ENCODE measurements at places on chromosomes 7 and 10.

GRCh38 chr10:101614663-101615524 is 26.8 kb downstream of the DPCD start:
- no peak for DNase-seq

GRCh38 chr7:92945840-92946239 is 109.5 kb upstream of the CDK6 start:
- DNase-seq: no peak

GRCh38 chr10:51521605-51522004 is 177.8 kb downstream of the CSTF2T start:
- DNase-seq: no peak

GRCh38 chr7:28407651-28408050 is 4.7 kb upstream of the CREB5 start:
- no peak for DNase-seq

DNA sequence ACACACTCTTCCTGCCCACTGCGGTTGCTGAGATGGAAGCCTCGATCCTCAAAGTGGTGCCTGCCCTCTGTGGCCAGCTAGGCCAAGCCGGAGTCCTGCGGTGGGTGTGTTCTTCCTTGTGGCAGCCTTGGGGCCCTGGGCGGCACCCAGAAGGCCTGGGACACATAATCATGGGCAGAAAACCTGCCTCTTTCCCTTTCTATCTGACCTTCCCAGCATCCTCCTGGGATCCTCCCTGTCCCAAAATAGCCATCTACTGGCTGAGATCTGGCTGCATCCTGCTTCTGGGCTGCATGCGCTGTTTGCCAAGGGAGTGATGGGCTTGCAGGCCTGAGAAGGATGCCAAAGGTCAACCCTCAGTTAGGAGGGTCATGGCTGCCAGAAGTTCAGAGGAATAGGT is 23.9 kb downstream of the COL13A1 start:
- no peak for DNase-seq

- DNase-seq: no peak
Measured at GRCh38 chr7:154781369-154782303, 221.3 kb downstream of the PAXIP1 start.

DNA sequence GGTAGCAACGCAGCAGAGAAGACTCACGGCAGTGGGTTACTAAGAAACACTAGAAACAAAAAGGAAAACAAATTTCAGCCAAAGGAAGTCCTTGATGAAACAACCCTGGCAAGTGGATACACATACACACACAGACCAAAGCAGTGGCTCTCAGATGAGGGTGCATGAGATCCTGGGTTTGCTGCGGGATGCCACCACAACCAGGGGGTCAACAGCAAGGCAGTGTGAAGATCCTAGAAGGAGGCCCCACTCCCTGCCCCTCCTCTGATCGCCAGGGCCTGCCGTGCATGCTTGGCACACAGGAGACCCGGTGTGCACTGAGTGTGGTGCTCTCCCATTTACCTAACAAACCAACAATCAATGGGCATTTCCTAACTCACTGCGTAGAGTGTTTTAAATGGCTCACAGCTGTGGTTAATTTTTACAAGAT is 252.3 kb upstream of the KLF14 start:
- DNase-seq: no peak

GRCh38 chr7:133582766-133583523 is 330.1 kb downstream of the EXOC4 start:
- no peak for DNase-seq

- DNase-seq: no peak
Measured at GRCh38 chr7:80392229-80393169, 119.4 kb downstream of the GNAT3 start.

DNA sequence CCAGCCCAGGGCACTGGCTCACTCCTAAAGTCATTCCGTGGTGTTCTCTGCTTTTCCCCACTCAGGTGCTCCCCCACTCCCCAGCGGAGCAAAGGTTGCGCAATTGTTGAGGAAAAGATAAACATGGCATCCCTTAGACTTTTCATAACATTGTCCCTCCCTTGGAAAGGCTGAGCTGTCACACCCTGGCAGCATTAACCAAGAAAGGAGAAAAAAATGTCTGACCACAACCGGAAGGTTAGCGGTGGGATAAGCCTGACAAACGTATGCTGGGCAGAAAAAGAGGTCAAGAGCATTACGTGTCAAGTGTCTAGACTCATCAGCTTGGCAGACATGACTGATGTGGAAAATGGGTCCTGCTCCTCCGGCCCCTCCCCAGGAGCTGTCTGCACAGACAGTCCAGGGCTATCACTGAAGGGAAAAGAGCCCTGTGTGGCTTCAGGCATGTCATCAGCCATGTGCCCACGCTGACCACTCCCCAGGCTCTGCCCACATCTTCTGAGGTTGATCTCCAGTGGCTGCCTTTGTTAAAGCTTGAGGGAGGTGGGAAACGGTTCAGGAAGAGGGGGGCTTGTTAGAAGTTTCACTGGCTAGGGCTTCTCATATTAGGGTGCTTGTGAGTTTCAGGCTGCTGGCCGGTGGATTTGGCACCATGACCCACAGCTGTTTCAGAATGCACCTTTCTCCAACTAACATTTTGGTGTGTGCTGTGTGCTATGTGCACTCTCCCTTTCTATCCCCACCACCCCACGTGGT is 30.1 kb downstream of the BTBD16 start:
- no peak for DNase-seq

DNA sequence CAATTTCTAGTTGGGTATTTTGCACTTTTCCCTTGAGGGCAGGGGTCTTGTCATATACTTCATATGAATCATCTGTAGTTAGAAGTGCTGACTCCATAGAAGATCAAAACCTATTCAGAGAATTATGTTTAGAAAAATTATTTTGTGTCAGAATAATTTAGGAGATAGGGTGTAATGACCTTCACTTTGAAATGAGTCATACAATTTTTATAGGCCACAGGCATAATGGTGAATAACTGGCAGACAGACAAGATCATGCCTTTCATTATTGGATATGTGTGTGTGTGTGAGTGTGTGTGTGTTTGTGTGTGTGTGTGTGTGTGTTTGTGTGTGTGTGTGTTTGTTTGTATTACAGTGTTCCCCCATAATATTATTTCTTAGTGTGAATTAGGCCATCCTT is 523.0 kb downstream of the ANKRD7 start:
- no peak for DNase-seq

DNA sequence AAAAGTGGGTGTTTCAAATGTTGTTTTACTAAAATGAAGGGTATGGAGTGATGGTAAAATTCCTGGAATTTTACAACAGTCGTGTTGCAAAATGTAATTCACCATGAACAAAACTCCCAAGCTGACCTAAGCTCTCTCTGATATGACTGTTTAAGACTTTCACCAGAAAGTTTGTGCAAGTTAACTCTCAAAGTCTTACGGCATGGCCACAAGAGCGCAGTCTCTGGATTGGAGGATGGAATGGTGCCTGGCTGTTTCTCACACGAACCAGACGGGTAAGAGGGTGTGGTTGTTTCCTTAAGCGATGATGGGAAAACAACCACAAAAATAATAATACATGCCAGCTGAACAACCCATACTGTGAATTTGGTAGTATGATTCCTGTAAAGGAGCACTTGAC is 662.5 kb downstream of the KCNMA1 start:
- DNase-seq: no peak

DNA sequence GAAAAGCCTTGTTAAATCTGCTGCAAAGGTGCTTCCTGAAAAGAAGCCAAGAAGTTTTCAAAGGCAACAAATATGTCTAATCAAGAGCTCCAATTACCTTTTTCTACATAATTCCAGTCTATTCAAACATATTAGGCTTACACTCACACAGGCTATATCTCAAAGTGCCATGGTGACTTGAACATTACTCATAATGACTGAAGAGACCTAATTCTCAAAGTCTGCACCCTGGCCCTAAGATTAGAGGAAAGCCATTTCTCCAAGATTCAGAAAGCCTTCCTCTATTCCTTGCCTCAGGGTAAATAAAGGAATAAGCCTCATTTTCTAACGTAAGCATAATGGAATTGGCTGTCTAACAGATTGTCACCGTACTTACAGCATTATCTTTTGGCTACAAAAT is 78.3 kb upstream of the THSD7A start:
- DNase-seq: no peak

DNA sequence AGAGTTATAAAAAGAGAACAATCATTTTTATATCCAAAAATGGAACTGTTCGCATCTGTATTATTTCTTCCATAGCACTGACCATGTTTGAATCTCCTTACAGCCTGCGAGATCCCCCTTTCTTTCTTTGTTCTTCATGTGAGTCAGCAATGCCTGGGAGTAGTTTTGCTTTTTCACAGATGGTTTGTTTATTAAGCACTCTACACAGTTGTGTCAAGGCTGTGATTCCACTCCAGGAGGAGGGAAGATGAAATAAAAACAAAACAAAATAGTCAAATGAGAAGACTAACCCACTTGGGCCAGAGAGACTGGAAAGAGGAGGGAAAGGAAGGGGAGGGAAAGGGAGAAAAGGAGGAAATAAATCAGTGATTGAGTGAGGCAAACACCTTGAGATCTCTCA is 7.8 kb downstream of the LIPF start:
- no peak for DNase-seq

DNA sequence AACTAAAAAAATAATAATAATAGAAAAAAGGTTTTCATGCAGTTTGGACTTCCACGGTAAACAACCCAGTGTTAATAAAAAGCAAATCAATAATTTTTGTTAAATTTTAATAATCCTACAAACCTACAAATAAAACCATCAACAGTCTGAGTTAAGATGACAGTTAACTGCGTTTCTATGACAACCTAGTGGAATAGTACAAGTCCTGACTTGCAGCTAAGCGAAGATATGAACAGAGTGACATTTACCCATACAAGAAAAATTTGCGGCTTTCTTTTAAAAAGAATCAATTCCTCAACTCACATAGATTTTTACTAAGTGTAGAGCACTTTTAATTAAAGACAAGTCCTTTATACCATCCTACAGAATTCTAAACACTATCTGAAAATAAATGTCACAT is 35.6 kb downstream of the VPS41 start:
- no peak for DNase-seq

- no peak for DNase-seq
Measured at GRCh38 chr10:114547514-114547913, 110.6 kb downstream of the ABLIM1 start.

DNA sequence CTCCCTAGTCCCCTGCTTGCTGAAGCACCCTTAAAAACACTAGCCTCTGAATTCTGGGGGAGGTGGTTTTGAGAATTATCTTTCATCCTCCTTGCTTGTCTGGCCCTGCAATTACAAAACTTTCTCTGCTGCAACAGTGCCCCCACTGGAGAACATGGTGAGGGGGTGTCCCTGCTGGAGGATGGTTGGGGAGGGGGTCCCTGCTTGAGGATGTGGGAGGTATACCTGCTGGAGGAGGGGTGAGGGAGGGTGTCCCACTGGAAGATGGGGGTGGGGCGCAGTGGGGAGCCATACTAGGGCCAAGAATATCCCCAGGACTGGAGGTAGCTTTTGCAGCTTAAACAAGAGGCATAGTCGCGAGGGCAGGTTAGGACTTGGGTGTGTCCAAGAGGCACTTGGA is 3.2 kb upstream of the POLM start:
- no peak for DNase-seq

DNA sequence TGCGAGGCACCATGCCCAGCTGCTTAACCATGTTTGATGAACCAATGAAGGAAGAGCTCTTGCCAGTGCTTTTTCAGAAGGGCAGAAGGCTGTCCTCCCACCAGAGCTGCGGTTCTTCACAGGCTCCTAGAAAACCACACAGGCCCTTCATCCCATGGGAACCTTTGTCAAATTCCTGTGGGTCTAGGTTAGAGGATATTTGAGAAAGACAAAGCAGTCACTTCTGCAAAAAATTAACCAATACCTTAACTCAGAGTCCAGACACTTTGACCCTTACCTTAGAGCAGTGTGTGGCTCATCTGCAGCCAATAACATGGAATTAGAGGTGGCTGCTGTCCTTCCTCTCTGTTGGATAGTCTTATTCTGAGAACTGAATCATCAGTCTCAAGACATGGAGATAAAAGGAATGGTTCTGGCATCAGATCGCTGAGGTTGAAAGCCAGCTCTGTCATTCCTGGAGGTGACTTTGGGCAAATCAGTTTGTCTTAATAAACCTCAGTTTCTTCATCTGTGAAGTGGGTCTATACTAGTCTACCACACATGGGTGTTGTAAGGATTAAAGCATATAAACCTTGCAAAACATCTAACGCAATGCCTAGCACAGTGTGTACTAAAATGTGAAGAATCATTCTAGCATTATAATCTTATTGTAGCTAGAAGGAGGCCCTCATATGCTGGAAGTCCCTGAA is 65.1 kb upstream of the PIP4K2A start:
- no peak for DNase-seq

DNA sequence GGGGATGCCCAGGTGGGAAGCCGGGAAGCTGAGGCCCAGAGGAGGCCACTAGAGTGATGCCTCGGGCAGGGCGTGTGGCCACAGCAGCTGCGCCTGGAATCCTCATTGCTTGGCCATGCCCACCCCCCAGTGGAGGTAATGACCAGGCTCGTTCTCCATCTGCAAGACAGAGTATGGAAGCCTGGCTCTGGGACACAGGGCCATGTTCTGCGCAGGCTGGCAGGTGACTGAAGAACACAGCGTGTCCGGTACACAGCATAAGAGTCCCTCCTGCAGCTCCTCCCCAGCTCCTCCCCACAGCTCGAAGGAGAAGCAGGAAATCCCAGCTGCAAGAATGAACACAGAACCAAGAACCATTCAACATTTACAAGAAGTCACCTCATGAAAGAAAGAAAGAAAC is 64.8 kb downstream of the SMURF1 start:
- no peak for DNase-seq

GRCh38 chr7:37315772-37316715 is 132.6 kb downstream of the ELMO1 start:
- DNase-seq: no peak

DNA sequence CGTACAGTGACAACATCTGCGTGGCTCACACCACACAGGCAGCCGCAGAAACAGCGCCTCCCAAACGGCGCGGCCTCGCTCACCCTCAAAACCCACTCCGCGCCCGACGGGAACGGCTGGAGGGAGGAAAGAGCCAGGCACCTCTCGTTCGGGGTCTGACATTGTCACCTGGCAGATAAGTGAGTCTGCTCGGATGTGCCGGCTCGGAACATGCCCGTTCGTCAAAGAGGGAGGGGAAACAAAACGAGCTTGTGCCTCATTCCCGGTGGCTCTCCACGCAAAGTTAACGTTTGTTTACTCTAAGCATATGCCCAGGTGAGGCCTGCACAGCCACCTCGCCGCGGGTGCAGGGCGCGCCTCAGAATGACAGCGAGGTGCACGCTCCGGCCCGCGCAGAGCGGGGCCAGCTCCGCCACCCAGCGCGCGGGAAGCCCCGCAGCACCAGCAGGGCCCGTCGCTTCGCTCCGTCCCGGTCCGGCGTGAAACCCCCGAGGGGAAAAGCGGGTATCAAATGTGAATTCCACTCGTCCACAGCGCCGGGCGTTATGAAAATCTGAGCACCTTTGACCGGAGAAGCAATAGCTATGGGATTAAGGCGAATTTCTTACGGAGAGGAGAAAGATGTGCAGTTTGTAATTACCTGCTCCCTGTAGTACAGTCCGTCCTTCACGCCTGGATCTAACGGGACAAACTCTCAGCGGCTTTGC is 13.1 kb downstream of the CNPY1 start:
- no peak for DNase-seq

Measured in activated CD4-positive, alpha-beta T cell treated with anti-CD3 and anti-CD28 coated beads for 24 hours (primary cell).